ENCODE measurements at places on chromosomes 1 and 21. TPM values are rescaled to one million over a fixed set of nuclear protein-coding genes. Genes with fewer than 3 reads are reported as not detected.

The OR2L2 gene
- 0.13 TPM for polyA plus RNA-seq

The KIF17 gene
- 4.3 TPM for polyA plus RNA-seq

The TRIM67 gene
- 0.15 TPM for polyA plus RNA-seq

The KRTAP21-2 gene
- polyA plus RNA-seq, result not detected

The CELA2A gene
- polyA plus RNA-seq, result 0.70 TPM

The DMRTA2 gene
- not detected for polyA plus RNA-seq

The SPATA6 gene
- polyA plus RNA-seq, result 21.3 TPM

The LIPI gene
- polyA plus RNA-seq, result 0.38 TPM

The FMO4 gene
- 28.2 TPM for polyA plus RNA-seq

The UBXN10 gene
- polyA plus RNA-seq, result 5.8 TPM

The KRTAP13-2 gene
- polyA plus RNA-seq, result not detected

The RXFP4 gene
- polyA plus RNA-seq, result 0.15 TPM

The NHLH1 gene
- polyA plus RNA-seq, result 0.22 TPM

The NBPF10 gene
- 4.3 TPM for polyA plus RNA-seq

The SH3BP5L gene
- 25.0 TPM for polyA plus RNA-seq

The RIIAD1 gene
- polyA plus RNA-seq, result 0.43 TPM

The DARS2 gene
- 33.3 TPM for polyA plus RNA-seq

Measured in left kidney (tissue), 8 donors.